Stimulated activated naive CD4-positive, alpha-beta T cell (primary cell): ENCODE measurements at places on chromosomes 4 and X.

GRCh38 chr4:117550085-117550484 is 464.7 kb upstream of the TRAM1L1 start:
- no peak for DNase-seq

DNA sequence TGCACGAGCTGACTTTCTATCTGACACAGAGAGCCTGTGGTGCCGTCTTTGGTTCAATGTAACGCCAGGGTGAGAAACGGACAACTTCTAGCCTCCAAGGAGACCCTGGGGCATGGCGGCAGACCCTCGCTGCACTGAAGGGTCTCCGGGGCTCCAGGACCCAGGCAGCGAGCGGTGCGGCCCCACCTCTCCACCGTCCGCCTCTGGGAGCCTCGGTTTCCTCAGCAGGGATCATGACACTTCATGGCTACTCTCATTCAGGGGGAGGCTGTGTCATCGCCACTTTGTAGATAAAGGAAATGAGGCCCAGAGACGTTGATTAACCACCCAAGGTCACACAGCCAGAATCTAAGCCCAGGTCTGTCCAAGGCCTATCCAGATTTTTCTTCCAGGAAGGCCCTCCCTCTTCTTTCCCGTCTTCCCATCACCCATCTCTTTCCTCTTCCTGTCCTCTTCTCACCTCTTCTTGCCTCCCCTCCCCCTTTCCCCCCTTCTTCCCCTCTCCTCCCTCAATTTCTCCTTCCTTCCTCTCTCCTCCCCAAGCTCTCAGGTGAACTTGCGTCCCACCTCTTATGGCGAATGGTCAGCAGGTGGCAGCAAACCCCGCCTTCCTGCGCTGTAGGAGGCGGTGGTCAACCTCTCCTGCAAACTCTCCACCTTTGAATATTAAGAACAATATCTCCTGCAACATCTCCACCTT is 69.3 kb upstream of the HMX1 start:
- DNase-seq: no peak

DNA sequence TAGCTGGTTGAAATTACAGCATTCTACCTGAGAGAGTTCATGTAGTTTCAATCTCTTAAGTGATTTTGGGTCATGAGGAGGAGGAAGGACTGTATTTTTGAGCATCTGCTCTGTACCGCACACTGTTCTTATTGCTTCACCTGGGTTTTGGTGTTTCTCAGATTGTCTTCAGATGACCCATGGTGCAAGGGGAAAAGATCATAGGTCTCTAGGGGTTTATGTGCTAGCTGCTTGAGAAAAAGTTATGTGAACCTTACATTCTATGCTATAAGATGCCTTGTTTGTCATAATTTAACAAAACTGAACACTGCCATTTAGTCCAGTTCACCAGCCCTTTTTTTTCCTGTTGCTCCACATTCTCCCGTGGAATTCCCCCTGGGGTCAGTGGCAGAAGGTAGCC is 60.4 kb downstream of the PDK3 start:
- DNase-seq: no peak

DNA sequence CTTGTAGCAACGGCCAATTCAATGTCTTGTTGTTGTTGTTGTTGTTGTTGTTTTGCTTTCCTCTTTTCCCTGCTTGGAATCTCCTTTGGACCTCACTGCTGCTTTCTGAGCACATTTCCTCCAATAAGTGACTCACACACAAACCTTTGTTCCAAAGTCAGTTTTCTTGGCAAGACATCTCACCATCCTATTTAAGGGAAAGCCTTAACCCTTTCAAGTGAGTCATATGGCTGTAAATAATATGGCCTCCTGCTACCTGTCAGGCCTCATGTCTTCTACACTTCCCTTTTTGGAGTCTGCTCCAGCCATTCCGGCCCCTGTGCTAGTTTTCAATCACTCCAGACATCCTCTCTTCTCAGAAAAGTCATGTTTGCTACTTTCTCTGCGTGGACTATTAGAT is 79.5 kb upstream of the MAGEB10 start:
- no peak for DNase-seq

- no peak for DNase-seq
Observed at GRCh38 chr4:6608758-6609414, 31.6 kb upstream of the MRFAP1 start.

- DNase-seq: no peak
Observed at GRCh38 chr4:124708517-124709300, 3.8 kb downstream of the ANKRD50 start.

DNA sequence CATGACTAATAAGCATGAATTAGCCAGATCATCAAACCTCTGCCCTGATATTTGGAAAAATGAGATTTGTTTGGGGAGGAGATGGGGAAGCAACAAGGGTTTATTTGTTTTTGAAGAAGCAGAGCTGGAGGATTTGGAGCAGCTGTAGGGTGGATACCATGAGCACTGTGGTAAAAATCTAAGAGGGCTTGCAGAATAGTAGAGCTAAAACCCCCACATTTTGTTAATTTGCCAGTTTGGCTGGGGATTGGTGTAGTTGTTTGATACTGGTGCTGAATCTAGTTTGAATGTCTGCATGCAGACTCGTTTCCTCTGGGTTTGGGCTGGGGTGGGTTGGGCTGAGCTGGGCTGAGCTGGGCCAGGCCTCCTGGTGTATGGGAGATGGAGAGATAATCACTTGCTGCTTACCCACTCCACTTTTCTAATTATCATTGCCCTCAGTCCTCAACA is 43.7 kb downstream of the SMAD1 start:
- DNase-seq: no peak

DNA sequence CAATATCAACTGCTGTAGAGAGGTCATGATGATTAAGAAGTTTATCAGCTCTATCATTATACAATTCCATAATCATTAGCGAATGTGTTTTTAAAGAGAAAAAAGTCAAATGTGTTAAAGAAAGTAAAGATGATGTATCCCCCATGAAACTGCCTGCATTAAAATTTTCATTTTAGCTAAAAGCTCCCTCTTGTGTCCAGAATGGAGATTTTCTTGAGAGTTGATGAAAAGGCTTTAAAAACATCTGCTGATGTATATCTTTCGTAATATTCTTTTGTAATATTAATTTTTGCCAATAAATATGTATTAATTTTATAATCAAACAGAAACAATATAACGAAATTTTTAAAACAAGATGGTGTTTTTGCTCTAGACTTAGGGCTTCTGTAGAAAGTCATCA is 52.1 kb upstream of the LHFPL1 start:
- DNase-seq: no peak

GRCh38 chr4:165994701-165995100 is 121.7 kb downstream of the TLL1 start:
- no peak for DNase-seq

- DNase-seq: no peak
Observed at GRCh38 chr4:33959519-33959918, 2284.8 kb downstream of the ARAP2 start.

GRCh38 chr4:89640620-89641366 is 196.2 kb downstream of the SNCA start:
- DNase-seq: no peak

GRCh38 chrX:70166601-70167590 is 10.4 kb upstream of the DGAT2L6 start:
- DNase-seq: no peak

DNA sequence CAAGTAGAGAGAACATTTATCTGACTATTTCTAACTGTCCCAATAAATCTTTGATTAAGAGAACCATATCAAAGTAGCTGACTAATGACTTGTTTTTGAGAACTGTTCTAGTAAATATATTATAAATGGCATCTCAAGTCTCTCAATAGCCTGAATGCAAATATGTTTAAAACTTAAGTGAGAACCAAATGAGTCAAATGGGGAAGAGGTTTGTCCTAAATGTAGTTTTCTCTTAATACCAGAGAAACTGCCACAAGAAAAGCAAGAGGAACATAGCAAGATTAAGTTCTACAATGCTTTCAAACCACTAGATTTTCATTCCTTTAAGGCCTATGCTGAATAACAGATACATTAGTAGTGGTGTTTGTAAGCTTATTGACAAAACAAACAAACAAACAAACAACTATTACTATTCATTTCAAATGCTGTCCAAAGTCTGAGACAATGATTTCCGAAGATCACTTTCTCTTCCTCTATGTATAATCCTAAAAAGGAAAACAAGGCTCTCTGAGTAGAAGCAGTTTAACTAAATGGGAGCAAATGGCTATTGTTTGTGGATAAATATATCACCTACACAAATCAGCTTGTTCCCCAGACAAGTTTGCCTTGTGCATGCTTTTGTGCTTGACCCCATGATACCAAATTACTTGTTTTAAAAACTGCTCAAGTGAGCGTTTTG is 408.4 kb upstream of the EMCN start:
- no peak for DNase-seq

- no peak for DNase-seq
Observed at GRCh38 chr4:177699365-177700213, 257.4 kb upstream of the AGA start.

GRCh38 chrX:150929058-150929457 is 30.6 kb upstream of the CD99L2 start:
- no peak for DNase-seq

- DNase-seq: no peak
Observed at GRCh38 chr4:30837131-30837539, 117.0 kb downstream of the PCDH7 start.

DNA sequence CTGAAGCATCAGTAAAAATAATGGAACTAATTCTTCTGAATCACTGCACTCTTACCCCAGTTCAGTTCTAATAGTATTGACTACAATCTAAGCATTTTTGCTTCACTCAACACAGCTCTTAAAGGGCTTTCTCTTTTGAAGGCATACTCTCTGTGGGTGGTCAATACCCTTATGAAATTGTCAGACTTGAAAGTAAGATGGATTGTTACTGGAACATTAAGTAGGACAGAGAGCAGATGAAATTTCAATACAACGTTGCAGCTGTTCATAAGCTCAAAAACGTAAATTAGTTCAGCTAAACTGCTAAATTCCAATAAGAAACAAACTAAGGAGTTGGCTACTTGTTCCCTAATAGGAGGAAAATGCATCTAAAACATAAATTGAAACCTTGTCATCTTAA is 352.3 kb upstream of the TENM3 start:
- DNase-seq: no peak

DNA sequence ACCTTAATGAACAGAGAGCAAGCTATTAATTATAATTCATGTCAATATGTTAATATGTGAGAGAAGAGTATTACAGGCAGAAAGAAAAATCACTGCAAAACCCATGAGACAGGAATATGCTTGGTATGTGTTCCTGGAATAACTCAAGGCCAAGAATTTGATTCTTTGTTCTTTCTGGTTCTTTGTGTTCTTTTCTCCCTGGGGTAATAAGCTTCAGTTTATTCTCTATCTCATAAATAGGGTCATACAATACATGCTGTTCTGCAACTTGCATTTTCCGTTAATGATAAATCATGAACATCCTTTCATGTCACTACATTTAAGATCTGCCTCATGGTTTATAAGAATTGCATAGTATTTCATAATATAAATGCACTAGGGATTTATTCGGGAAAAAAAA is 16.8 kb upstream of the THOC2 start:
- DNase-seq: no peak

- no peak for DNase-seq
Observed at GRCh38 chrX:40310016-40310415, 212.3 kb upstream of the BCOR start.

DNA sequence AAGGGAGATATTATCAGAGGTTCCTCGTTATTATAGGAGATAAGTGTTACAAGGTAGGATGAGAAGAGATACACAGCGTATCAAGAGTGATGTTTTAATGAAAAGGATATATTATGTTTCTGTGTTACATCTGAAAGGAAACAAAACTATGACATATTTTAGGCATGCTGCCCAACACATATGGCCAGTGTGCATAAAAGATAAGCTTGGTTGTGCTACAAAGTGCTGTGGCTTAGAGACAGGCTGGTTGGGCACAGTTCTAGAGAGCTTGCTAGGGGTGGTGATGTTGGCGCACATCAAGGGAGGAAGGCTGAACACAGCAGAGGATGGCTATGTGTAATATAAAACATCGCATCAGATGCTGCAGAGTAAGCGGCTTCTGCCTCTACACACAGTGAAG is 42.4 kb downstream of the TRAM1L1 start:
- DNase-seq: no peak

DNA sequence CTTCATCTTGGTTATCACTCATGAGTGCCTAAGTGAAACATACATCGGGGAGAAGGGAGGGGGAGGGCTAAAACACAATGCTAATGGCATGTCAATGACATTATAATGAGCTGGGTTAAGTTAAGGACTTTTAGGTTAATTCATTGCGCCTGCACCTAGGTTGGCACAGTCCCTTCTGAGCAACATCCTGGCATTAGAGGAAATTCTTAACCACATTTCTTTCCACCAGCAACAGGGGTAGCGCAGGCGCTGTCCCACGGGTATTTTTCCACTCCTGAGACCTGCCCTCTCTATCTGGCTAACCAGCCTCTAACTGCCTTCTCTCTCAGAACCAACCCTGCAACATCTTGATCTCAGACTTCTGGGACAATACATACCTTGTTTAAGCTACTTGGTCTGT is 39.0 kb upstream of the PROM1 start:
- peak; percentile 14 for DNase-seq

DNA sequence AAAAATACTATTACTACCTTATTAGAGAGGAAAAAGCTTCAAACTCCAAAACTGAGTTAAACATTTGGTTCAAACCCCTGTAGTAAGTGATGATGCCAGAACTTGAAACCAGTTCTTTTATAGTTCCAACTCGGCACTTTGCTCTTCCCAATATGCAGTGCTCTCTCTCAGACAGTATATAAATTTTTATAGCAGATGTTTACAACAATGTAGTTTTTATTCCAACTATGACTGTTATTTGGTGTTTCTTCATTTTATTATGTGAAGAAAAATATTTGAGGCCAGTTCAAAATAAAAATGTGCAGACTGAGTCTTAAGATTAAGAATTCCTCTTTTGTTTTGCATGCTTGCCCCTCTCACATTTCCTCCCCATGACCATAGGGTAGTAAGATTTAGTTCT is 2.9 kb upstream of the PPP4R3C start:
- no peak for DNase-seq

GRCh38 chrX:155001873-155002272 is 20.6 kb downstream of the F8 start:
- DNase-seq: no peak

GRCh38 chr4:66565801-66566200 is 895.5 kb upstream of the EPHA5 start:
- DNase-seq: no peak

GRCh38 chr4:87901422-87901992 is 68.7 kb downstream of the MEPE start:
- no peak for DNase-seq

DNA sequence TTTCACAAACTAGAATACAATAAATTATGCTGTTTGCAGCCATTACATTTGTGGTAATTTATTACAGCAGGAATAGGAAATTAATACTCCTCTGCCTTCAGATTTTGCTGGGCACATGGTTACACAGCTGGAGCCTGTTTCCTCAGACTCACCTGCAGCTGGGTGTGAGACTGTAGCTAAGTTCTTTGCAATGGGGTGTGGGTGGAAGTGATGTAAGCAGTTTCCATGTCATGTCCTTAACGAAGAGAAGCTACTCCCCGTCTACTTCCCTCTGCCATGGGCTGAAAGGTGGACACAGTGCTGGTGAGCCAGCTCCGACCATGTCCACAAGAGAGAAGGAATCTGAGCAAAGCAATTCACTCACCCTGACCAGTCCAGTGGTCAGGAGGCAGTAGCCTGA is 18.2 kb downstream of the SH3KBP1 start:
- no peak for DNase-seq
